ENCODE measurements at places on chromosomes 1 and 21.

- H3K27ac ChIP-seq: no peak overlapping the region
- no peak overlapping the region for H3K4me3 ChIP-seq
- DNase-seq: no peak
- H3K36me3 ChIP-seq: no peaks in the 10 kb centered on the region
- H3K27me3 ChIP-seq: no peaks in the 10 kb centered on the region
- H3K4me1 ChIP-seq: no peaks in the 10 kb centered on the region
Observed at GRCh38 chr1:209222826-209223225, 360.7 kb upstream of the CAMK1G start.

DNA sequence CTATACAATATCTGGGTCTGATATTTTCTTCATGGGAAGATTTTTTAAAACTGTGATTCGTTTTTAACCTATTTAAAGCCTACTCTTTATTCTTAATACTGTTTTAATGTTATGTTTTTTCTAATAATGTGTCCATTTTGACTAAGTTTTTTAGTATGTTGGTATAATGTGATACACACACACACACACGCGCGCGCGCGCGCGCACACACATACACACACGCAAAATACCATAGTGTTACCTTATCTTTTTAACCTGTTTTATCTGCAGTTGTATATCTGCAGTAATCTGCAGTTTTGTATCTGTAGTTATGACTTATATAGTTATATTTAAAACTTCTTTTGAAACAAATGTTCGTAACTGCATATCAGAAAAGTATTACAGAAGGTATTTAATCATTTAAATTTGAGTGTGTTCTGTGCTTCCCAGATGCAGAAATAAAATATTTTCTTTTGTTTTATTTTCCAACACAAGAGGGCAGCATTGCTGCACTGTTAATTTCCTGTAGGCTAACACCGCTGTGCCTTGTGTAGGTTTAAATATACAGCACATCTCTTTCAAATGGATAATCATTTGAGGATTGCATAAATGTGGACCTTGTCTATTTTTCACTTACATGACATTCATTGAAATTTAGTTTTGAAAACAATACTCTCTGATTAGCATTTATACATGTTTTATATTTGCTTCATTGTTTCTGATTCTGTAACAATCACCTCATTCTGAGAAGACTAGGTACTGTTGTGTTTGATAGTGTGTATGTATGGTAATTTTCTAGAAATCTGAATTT is 166.1 kb downstream of the PDE4B start:
- no peak overlapping the region for H3K4me3 ChIP-seq
- H3K36me3 ChIP-seq: no peaks in the 10 kb centered on the region
- H3K27ac ChIP-seq: no peak overlapping the region
- no peaks in the 10 kb centered on the region for H3K27me3 ChIP-seq
- no peak for DNase-seq

DNA sequence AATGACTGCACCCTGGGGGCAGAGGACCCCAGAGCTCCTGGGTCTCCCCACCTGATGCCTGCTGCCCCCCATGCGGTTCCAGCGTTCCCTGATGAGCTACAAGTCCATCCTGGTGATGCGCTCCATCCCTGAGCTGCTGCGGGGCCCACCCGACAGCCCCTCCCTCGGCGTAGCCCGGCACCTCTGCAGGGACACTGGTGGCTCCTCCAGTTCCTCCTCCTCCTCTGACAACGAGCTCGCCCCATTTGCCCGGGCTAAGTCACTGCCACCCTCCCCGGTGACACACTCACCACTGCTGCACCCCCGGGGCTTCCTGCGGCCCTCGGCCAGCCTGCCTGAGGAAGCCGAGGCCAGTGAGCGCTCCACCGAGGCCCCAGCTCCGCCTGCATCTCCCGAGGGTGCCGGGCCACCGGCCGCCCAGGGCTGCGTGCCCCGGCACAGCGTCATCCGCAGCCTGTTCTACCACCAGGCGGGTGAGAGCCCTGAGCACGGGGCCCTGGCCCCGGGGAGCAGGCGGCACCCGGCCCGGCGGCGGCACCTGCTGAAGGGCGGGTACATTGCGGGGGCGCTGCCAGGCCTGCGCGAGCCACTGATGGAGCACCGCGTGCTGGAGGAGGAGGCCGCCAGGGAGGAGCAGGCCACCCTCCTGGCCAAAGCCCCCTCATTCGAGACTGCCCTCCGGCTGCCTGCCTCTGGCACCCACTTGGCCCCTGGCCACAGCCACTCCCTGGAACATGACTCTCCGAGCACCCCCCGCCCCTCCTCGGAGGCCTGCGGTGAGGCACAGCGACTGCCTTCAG is 35.5 kb downstream of the TRIM11 start:
- H3K36me3 ChIP-seq: no peaks in the 10 kb centered on the region
- H3K27me3 ChIP-seq: no peaks in the 10 kb centered on the region
- DNase-seq: no peak
- no peak overlapping the region for H3K27ac ChIP-seq
- no peaks in the 10 kb centered on the region for H3K4me1 ChIP-seq
- no peak overlapping the region for H3K4me3 ChIP-seq

GRCh38 chr1:39021426-39021825 is 4.7 kb upstream of the NDUFS5 start:
- no peaks in the 10 kb centered on the region for H3K27me3 ChIP-seq
- H3K27ac ChIP-seq: no peak overlapping the region

- H3K36me3 ChIP-seq: no peaks in the 10 kb centered on the region
- H3K4me1 ChIP-seq: no peaks in the 10 kb centered on the region
- peaks cover 9% of the 10 kb centered on the region for H3K27me3 ChIP-seq
- no peak for DNase-seq
- no peak within 1 kb of the TSS for H3K27ac ChIP-seq
- H3K4me3 ChIP-seq: no peak within 1 kb of the TSS
Observed at GRCh38 chr21:42366292-42367010, at the start of gene TFF1. Gene TFF1 (minus strand): TSS chr21:42366535. CDS start chr21:42366495, 40 bp downstream.

- H3K27ac ChIP-seq: no peak overlapping the region
- no peaks in the 10 kb centered on the region for H3K4me1 ChIP-seq
- H3K4me3 ChIP-seq: no peak overlapping the region
- no peaks in the 10 kb centered on the region for H3K27me3 ChIP-seq
- no peak for DNase-seq
Observed at GRCh38 chr21:42377211-42377950, 11.0 kb upstream of the TFF1 start.

All from liver (tissue), 10 donors.